SK-N-MC (cell line): ENCODE measurements at places on chromosomes 12 and 14.

GRCh38 chr12:106267535-106267934 is 19.7 kb upstream of the CKAP4 start:
- no peak for DNase-seq

- DNase-seq, result no peak
These were observed 28.7 kb downstream of the FBXO21 start for GRCh38 chr12:117161460-117162166.

- no peak for DNase-seq
These were observed 22.2 kb downstream of the HSD17B6 start for GRCh38 chr12:56785141-56785865.

- DNase-seq, result no peak
These were observed 119.3 kb downstream of the HMGA2 start for GRCh38 chr12:65943388-65944137.

DNA sequence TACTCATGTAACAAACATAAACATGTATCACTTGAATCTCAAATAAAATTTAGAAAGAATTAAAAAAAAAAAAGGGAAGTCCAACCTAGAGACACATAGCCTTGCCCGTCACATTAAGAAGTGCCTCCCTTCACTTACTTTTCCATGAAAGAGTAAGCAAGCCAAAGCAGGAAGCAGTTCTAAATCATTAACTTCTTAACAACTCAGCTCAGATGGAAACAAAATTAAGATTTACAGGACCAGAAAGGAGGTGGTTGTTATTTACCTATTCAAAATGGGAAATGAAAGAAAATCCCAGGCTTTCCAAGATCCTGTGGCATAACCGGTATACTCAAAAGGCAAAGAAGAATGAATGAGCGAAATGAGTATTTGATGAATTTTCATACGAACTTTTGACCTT is 258.6 kb upstream of the DCN start:
- no peak for DNase-seq
